Activated T-cell treated with anti-CD3 and anti-CD28 coated beads, Interleukin-2, amount 50 U/mL, for 72 hours (primary cell): ENCODE measurements at places on chromosomes 2 and 18. TPM values are rescaled to one million over a fixed set of nuclear protein-coding genes. Genes with fewer than 3 reads are reported as not detected.

- no peak overlapping the region for H3K27ac ChIP-seq
- no peaks in the 10 kb centered on the region for H3K27me3 ChIP-seq
- H3K36me3 ChIP-seq, result no peaks in the 10 kb centered on the region
- peak; percentile 21 for DNase-seq
- peaks cover 17% of the 10 kb centered on the region for H3K4me1 ChIP-seq
Measured at GRCh38 chr2:37555457-37555856, 116.0 kb downstream of the CDC42EP3 start.

GRCh38 chr18:48797841-48798255 lies 152.9 kb downstream of the SMAD7 start:
- H3K27ac ChIP-seq, result no peak overlapping the region
- peaks cover 34% of the 10 kb centered on the region for H3K4me1 ChIP-seq
- no peak for DNase-seq
- H3K36me3 ChIP-seq, result no peaks in the 10 kb centered on the region
- no peaks in the 10 kb centered on the region for H3K27me3 ChIP-seq

GRCh38 chr2:174635015-174635593 lies 37.5 kb upstream of the WIPF1 start:
- DNase-seq, result no peak
- H3K27ac ChIP-seq, result peak overlapping the region; percentile 99
- peaks cover 16% of the 10 kb centered on the region for H3K36me3 ChIP-seq
- peak overlapping the region; percentile 92 for H3K4me3 ChIP-seq
- H3K27me3 ChIP-seq, result no peaks in the 10 kb centered on the region

Gene GPAT2
- total RNA-seq, result 12.4 TPM
